ENCODE measurements at places on chromosomes 1 and 21.

DNA sequence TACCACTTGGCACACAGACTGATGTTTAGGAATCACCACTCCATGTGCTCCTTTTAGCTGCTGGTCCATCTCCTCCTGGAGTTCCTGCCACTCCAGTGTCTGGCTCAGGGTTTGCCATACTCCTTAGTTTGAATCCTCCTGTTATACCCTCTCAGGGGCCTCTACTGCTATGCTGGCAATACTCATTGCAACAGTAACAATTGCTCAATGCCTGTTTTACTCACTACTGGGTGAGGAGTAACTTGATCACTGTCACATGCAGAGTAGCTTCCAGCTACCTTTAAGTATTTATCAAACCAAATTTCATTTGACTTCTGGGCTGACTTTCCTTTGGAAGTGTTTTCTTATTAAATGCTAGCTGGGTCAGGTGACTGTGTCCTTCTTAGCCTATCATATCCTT is 107.2 kb upstream of the WLS start:
- no peak for DNase-seq

- peak; percentile 33 for DNase-seq
Observed at GRCh38 chr1:246565751-246566127, 322 bp downstream of the TFB2M start.

DNA sequence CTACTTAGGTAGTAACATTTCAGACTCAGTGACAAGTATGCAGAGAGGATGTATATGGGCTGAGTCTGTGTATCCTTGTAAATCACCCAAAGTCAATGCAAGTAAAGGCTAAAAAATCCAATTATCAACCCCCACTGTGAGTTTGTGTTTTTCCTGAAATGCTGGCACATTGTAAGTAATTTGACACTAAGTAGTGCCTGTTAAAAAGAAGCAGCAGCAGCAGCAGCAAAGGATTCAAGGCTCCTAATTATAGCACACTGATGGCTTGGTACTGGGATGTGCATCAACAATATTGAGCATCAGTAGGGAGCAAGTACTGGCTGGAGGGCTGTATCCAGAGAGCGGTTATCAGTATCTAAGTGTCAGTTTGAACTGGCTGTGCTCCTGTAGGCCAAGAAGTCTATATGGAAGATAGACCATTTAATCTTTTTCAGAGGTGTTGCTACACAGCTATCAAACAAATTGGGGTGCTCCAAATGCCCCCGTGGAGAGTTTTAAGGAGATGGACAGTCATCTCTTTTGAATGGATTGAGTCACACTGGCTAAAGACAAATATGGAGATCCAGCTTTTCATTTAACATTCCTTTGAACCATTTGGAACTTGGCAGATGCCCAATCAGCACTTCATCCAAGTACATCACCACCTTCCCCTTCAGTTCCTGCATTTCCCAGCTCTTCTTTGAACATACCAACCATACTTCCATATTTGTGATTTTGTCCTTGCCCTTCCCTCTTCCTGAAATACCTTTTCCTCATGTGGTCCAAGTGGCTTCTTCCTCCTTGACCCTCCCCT is 241.2 kb upstream of the ST6GALNAC5 start:
- no peak for DNase-seq

DNA sequence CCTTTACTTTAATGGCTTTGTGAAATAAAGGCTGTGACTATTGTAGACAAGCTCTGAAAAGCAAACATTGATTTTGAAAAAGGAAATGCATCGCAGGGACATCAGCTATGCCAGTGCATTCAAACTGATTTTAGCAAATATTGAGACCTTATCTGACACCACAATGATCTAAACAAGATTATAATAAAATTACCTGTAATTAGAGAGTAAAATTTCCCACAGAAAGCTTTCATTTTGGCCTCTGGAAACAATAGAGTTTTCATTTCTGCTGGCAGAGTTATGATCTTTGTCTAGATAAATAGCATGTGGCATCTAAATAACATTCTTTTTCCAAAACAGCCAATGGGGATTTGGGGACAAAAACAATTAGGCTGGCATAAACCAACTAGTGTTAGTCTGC is 650.4 kb upstream of the PRMT6 start:
- no peak for DNase-seq

- DNase-seq, result no peak
Observed at GRCh38 chr1:172883844-172884243, 166.9 kb downstream of the TNFSF18 start.

- no peak for DNase-seq
Observed at GRCh38 chr1:184593597-184593996, 161.1 kb downstream of the EDEM3 start.

DNA sequence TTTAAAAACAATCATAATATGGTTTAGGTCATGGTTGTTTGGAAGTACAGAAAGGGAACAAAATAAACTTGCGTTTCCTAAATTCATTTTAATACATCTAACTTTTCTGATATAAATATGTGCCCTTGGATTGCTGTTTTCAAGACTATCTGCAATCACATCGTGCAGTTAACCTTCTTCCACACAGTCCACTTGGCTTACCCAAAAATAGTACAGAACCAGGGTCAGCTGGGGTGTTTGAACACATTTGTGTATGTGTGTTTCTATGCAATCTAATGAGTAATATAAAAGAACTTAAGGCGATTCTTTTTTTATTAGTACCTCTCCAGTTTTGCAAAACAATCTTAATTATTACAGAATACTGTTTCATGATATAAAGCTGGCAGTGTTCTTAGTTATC is 19.9 kb downstream of the SAMSN1 start:
- no peak for DNase-seq

DNA sequence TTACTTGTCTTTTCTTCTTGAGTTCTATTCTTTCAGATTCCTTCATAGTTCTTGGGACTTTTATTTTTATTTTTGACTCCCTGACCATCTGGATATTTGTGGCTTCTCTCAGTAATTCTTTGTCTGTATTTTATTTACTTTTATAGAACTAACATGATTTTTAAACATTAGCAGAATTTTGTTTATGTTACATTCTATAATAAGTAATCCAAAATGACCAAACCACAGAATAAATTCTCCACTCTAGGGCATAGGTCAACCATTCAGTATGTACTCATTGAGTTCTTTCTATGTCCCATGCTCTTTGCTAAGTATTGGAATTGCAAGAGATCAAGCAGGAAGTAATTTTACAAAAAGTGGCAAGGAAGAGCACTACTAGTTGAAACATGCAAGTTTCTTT is 969.0 kb downstream of the TTLL7 start:
- DNase-seq, result no peak

GRCh38 chr21:45455674-45456583 is 51.0 kb downstream of the COL18A1 start:
- no peak for DNase-seq

GRCh38 chr1:95407886-95408291 is 173.9 kb downstream of the RWDD3 start:
- DNase-seq, result no peak

- no peak for DNase-seq
Observed at GRCh38 chr1:174407665-174408064, 40.1 kb upstream of the GPR52 start.

- no peak for DNase-seq
Observed at GRCh38 chr1:199205740-199206441, 567.1 kb downstream of the PTPRC start.

- DNase-seq, result peak; percentile 20
Observed at GRCh38 chr1:153353226-153353947, 4.3 kb upstream of the S100A9 start.

DNA sequence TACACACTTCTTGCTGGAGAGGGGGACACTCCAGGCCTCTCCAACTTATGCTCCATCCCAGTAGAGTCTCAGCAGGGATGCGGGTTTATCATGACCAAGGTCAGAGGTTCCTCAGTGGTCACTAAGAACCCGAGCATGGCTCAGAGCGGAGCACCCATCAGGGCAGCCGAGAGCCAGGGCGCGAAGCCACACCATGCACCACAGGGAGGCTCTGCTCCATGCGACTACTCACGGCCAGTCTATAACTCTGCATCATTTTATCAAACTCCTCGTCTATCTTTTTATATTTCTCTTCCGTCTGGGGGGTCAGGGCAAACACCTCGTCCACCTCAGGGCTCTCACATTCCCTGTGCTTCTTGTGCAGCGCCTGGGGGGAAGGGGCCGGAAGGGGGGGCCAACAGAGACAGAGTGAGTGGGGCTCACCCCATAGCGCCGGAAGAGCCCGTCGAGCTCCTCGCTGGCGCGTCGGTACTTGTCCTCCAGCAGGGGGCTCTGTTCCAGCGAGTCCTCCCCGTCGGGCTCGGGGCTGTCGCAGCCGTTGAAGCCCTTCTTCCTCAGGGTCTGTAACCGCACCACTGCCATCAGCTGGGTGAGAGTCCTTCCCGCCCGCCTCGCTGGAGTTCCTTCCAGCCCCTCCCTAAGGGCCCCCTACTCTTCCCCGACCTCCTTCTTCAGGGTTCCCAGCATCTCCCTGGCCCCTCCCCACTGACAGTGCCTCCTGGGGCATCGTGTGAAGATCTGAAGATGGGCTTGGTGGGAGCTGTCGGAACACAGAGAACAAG is 20.0 kb downstream of the MEF2D start:
- DNase-seq, result no peak

- DNase-seq, result peak; percentile 64
Observed at GRCh38 chr1:187689129-187689528, 860.4 kb downstream of the PLA2G4A start.

GRCh38 chr21:27807596-27807995 is 840.7 kb upstream of the ADAMTS5 start:
- no peak for DNase-seq

GRCh38 chr1:155170806-155171205 is 2.3 kb downstream of the KRTCAP2 start:
- no peak for DNase-seq

GRCh38 chr1:216475659-216476276 is 52.5 kb upstream of the USH2A start:
- DNase-seq, result no peak

- DNase-seq, result no peak
Observed at GRCh38 chr1:101884621-101885020, 112.1 kb downstream of the OLFM3 start.

DNA sequence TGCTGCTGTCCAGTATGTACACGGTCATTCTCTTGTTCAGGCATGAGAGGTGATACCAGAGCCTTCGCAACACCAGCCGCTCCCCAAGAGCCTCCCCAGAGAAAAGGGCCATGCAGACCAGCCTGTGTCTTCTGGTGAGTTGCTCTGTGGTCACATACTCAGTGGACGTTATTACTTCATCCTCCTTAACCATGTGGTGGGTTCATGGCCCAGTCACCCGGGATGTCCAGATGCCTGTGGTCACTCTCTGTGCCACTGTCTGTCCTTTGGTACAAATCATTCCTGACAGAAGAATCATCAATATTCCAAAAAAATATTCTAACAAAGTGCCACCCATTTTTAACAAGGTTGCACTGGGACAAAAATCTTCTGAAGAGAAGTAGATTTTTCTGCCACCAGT is 8.8 kb upstream of the ZNF124 start:
- DNase-seq, result no peak

- DNase-seq, result peak; percentile 16
Observed at GRCh38 chr1:156295391-156295947, at the start of gene GLMP. TSS of gene GLMP (minus strand) at chr1:156295679. CDS start at chr1:156295645, 34 bp downstream.

DNA sequence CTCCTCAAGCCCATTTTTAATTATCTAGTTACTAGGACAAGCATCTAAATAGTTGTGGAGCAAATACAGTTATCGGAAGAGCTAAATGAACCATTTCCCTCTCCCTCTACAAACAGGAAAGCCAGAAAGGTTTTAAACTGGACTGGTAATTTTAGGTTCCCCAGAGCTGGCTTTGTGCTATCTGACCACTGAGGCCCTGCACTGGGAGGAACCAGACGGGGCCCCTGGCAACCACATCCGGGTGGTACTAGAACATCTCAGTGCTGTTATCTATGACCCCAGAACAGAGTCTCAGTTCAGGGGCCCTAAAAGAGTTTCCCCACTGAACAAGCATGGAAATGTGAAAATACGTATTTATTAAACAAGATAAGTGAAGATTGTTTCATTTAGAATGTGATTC is 7.7 kb upstream of the RSPH1 start:
- DNase-seq, result no peak

- DNase-seq, result no peak
Observed at GRCh38 chr21:29775462-29775861, 164.3 kb downstream of the GRIK1 start.

DNA sequence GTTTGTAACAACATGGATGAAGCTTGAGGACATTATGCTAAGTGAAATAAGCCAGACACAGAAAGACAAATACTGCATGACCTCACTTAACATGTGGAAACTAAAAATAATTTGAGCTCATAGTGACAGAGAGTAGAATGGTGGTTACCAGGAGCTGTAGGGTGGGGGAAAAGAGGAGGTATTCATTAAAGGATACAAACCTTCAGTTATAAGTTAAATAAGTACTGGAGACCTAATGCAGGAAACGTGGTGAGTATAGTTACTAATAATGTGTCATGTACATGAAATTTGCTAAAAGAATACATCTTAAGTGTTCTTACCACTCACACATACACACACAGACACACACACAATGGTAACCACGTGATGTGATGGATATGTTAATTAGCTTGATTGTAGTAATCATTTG is 86.7 kb downstream of the NGF start:
- no peak for DNase-seq

DNA sequence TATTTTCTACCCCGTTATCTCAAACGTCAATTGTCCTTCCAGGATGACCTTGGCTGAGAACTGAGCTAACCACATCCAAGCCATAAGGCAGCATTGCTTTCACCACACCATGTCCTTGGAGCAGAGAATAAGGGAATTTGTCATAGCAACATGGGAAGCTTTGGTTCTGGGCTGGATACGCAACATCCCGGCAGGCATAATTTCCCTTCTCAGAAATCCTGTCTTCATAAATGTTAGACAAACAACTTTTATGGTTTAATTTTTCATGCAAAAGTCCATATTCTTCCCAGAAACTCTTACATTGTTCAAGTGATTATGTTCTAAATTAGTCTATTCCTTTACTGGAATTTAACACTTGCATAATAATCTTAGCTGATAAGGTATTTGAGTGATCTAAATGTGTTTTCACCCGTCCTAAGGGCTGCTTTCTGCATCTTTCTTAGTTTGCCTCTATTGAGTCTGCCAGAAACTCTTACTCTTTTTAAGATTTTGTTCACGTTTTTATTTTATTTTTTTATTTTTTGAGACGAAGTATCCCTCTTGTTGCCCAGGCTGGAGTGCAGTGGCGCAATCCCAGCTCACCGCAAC is 51.8 kb downstream of the KCNJ15 start:
- DNase-seq, result no peak

DNA sequence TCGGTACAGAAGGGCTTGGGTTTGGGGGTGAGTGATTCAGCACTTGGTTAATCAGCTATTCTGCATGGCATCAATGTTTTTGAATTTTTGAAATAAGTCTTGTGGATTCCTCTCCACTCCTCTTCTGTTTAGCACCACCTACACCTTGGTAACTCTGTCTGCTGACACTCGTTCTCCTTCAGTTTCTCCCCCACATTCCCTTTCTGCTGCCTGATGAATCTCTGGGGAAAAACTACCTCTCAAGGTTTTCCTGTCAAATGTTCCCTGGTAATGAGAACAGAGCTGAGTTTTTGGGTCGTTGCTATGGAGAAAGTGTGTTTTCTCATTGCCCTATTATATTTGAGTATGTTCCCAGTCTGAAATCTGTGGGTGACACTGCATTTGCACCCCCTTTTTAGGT is 108.2 kb downstream of the GABPA start:
- no peak for DNase-seq

GRCh38 chr1:15186846-15187151 is 33.3 kb downstream of the TMEM51 start:
- DNase-seq, result no peak

All from NCI-H1092 (cell line).